ENCODE measurements at places on chromosomes 16 and 17.

GRCh38 chr16:11886881-11887280 is 28.9 kb downstream of the GSPT1 start:
- no peak for DNase-seq

DNA sequence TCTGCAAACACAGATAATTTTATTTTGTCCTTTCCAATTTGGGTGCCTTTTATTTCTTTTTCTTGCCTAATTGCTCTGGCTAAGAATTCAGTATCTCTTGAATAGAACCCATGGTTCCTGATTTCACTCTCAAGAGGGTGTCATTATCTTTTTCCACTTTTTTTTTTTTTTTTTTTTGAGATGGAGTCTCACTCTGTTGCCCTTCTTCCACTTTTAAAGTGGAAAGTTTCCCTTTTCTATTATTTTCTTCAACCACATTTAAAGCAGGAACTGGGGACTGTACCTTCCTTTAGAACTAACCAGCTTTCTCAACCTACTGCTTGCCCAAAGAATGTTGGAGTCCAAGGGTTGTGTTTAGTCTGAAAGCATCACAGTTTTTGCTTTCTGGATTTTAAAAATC is 31.1 kb downstream of the SLFN11 start:
- DNase-seq: no peak

- DNase-seq: no peak
Measured at GRCh38 chr17:50598487-50598886, 36.2 kb upstream of the ABCC3 start.

DNA sequence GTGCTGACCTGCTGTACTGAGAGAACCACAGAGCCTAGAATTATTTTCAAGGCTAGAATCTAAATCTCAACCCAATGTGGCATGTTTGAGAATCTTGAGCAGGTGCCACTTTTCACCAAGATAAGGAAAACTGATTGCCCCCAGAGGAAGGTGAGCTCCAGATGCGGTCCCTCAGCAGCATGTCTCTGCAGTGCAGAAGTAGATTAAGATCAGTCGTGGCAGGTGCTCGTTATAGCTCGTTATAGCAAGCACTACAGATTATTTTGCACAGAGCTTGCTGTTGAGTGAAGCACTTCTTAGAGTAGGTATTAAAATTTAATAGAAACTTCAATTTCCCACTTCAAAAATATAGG is 176.0 kb downstream of the AATF start:
- DNase-seq: no peak

- no peak for DNase-seq
Measured at GRCh38 chr17:75407655-75408352, 2.3 kb upstream of the GRB2 start.

DNA sequence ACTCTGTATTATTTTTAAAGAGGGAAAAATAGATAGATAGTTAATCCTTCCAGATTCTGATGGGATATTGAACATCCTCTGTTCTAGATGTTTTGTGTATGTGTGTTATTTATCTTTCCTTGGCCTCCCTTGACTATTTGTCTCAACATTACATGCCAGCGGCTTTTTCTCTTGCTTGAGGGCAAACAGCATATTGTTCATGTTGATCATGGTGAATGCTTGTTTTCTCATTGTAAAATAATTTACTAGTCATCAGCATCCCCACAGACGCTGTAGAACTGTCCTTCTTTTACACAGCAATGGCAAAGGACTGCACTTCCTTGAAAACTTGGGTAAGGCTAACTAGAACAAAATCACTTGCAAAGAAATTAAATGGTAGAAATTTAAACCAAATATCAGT is 1376.4 kb upstream of the GOT2 start:
- DNase-seq: no peak

- DNase-seq: no peak
Measured at GRCh38 chr16:65782611-65783600, 583.6 kb upstream of the CDH5 start.

DNA sequence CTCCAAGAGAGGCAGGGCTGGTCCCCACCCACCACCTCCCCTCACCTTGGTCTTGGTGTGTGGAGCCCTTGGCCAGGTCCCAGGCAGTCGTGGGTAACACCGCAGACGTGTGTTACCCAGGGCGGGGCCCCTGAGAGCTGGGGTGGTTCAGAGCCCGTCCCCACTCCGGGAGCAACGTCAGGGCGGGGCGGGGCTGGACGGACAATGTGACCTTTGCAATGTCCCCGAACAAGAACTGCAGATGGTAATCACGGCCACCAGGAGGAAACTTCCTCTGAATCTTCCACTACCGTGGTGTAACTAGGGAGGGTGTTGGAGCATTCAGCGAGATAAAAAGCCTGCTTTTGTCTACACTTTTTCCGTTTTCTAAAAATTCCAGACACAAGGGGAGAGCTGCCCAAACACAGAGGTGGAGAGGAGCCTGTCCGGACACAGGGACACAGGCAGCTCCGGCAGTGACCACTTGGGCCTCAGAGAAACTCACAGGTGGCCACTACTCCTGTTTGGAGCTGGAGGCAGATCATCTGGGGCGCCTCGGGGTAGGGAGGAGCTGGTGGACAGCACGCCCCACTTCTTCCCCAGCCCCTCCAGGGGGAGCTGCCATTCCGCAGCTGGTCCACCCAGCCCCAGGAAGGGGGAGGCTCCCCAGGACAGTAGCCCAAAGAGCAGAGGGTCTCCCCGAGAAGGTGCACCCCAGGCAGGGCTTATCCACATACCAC is 14.2 kb upstream of the SLC38A10 start:
- peak; percentile 26 for DNase-seq

Data from stimulated activated CD8-positive, alpha-beta memory T cell treated with anti-CD3 and anti-CD28 coated beads, Interleukin-15, amount 100 ng/mL, for 48 hours (primary cell).